HCT116 (cell line): ENCODE measurements at places on chromosomes 4 and X.

- DNase-seq = peak; percentile 74
These were observed 1.5 kb downstream of the PIM2 start for GRCh38 chrX:48917139-48918001.

- no peak for DNase-seq
These were observed 228.9 kb upstream of the TTC29 start for GRCh38 chr4:147174591-147174990.

DNA sequence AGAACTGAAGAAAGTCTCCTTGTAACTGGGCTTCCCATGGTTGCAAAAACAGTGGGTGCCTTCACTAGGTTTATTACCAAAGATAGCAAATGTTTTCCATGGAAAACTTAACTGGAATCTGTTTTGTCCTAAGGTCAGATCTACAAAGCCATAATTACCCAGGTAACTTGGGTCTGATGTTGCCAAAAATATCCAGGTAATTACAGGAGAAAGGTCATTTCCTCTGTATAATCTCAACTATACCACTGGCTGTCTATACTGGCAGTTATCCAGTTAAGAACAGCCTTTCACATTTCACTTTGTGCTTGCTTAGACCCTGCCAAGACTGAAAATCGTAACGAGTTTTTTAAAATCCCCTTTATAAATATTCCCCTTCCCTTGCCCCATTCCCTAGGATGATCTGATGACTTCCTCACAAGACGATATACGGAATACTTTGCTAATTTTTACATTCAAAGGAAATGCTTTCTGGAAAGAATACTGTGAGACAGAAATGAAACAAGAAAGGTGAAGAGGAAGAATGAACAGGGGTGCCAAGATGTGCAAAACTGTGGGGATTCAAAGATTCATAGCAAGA lies 105.5 kb downstream of the MAML3 start:
- no peak for DNase-seq

DNA sequence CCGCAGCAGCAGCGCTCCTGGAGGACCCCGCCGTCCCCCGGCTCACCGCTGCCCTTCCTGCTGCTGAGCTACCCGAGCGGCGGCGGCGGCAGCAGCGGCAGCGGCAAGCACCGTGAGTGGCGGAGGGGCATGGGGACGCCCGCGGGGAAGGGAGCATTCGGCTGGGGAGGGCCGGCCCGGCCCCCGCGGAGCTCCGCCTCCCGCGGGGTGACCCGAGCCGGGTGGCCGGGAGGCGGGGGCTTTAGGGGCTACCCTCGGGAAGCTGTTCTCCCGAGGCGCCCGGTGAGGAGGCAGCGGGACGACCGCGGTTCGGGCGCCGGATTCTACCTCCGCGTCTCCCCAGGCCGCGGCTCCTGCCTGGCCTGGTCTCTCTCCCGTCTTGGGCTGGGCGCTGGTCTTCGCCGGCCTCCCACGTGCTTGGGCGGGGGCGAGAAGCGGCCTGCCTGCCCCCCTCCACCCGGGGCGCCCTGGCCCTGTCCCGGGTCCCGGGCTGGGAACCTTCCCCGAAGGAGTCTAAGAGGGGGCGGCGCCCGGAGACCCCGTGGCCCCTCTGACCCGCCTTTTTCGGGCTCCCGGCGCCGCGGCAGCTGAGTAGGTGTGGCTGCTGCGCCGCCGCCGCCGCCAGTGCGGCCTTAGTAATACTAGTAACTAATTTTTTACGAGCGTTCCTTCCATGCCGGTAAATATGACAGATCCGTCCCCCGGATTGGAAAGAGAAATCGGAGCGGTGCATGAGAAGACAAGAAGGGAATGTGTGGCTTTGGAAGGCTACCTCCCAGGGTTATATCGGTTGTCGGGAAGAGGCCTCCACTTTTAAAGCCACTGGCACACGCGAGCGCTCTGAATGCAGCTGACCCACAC lies 16.4 kb upstream of the RUFY3 start:
- DNase-seq = no peak

GRCh38 chr4:55675196-55675793 lies 39.2 kb upstream of the NMU start:
- DNase-seq = no peak

- no peak for DNase-seq
These were observed 3.5 kb downstream of the SLC25A43 start for GRCh38 chrX:119402588-119402987.

DNA sequence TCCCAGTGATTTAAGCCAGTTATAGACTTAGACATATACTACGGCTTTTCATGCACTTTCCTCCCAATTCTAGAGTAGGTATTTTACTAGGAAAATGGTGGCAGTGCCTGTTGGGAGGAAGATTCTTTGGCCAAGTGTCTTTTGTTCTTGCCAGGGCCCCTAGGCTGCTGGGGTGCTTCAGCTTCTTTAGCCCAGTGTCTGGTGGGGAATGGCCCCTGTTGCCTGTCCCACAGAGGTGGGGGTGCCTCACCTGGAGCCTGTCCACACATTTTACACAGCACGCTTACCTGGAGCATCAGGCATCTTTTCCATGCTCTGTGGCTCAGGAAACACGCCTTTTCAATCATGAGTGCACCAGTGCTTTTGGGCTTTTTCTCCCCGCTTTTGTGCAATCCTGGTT lies 33.2 kb upstream of the MSANTD1 start:
- DNase-seq = no peak

DNA sequence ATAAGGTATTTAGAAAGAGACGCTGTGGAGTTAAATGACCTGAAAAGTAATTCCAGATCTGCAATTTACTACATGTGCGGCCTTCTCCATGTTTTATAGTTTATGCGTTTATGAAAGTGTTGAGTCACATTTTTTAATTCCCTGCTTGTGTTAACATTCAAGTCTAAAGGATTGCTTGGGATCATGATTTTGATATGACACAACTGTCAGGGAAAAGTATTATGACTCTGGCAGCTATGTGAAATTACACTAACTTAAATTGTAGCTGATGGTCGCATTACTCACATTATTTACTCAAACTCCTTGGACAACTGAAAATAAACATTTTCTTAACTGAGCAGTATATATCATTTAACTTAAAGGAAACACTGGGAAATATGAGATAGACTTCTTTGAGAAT lies 14.3 kb upstream of the GABRB1 start:
- no peak for DNase-seq

DNA sequence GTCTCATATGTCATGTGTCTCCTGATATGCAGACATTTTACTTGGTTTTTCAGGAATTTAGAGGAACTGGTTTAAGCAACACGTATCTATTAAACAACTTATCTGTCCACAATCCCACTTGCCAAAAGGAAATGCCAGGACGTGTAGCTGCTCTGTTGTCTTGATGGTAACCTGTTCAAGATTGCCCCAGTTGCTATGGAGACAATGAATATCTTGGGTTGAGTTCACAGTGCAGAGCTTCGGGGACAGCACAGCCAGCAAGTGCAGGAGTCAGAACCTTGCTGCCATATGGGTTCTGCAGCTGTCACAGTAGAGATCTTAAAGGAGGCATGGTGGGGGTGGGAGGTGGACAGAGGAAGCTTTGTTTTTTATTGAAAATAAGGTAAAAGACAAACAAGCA lies 28.7 kb upstream of the FAM9B start:
- no peak for DNase-seq

- no peak for DNase-seq
These were observed 64.6 kb downstream of the ZAR1 start for GRCh38 chr4:48554606-48555005.

DNA sequence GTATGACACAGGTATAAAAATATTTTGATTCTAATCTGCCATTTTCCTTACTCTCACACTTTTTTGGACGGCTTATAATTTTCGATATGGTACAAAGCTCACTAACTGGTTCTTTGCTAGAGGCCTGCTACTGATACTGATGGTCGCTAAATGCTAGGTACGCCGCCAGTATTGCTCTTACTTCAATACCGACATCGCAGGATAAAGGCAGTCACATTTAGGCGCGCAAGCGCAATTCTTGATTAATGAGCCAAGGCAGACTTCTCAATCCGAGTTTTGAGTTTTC lies 557 bp upstream of the USP38 start:
- DNase-seq = no peak

GRCh38 chr4:172938072-172938829 lies 230.4 kb upstream of the GALNT7 start:
- DNase-seq = no peak

DNA sequence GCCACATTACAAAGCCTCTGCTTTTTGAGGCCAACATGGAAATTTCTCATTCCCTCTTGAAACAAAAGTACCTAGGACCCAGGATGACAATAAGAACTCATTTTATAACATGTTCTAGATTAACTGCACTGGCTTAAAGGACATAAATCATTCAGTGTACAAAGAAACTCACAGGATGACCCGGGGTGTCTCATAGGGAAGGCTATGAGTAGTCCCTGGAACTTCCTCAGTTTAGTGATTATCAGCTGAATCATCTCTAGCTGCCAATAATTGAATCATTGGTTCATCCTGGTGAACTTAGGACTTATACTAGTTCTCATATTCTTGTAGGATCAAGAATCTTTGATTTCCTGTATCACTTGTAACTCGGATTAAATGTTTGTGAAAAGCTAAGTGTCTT lies 95.8 kb upstream of the WDR1 start:
- no peak for DNase-seq

- DNase-seq = no peak
These were observed 29.1 kb downstream of the ARHGEF9 start for GRCh38 chrX:63755892-63756291.

GRCh38 chr4:157099506-157099905 lies 23.6 kb downstream of the GLRB start:
- DNase-seq = no peak
